ENCODE measurements at places on chromosomes 7 and 10.
A peak's percentile ranks its signal among the peaks of the same experiment; 100 is the strongest.

DNA sequence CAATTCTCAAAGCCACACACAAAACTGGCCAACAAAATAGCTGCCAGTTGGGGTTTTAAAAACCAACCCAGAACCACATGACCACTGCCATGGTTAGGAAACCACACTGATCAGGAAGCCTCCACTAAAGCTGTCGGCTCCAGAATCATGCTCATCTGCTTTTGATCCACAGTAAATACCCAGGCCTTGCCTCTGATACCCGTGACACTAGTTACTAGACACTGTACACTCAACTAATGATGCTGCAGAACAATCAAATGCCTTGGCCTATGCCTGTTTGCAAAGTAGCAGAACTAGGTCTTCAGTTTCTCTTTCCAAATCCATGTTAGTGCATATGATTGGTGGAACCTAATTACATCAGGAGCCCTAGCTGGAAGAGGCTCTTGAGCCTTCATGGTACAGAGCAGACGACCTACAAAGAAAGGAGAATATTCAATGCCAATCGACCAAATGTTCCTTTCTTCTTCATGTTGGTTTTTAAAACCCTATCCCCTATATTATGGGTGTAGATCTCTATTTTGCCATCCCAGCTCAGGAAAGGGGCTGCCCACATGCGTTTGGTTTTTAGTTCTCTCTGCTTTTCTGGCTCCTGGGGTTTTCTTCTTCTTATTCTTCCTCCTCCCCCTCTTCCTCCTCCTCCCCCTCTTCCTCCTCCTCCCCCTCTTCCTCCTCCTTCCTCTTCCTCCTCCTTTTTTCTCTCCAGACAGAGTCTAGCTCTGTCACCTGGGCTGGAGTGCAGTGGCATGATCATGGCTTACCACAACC lies 76.6 kb downstream of the CNNM2 start:
- no peak for DNase-seq

DNA sequence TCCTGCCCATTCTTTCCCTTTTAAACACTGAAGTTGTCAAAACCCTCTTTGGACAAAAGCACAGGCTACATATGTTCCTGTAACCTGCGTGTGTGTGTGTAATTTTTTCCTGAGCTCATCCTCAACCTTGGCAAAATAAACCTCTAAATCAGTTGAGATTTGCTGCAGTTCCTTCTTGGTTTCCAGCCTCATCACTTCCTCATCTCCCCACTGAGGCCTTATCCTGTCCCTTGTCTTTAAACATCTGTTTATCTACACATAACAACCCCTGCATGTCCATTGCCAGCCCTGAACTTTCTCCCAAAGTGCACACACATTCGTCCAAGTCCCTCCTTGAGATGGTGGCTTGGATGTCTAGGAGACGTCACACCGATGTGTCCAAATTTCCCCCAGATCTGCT lies 35.5 kb downstream of the LYZL2 start:
- no peak for DNase-seq

DNA sequence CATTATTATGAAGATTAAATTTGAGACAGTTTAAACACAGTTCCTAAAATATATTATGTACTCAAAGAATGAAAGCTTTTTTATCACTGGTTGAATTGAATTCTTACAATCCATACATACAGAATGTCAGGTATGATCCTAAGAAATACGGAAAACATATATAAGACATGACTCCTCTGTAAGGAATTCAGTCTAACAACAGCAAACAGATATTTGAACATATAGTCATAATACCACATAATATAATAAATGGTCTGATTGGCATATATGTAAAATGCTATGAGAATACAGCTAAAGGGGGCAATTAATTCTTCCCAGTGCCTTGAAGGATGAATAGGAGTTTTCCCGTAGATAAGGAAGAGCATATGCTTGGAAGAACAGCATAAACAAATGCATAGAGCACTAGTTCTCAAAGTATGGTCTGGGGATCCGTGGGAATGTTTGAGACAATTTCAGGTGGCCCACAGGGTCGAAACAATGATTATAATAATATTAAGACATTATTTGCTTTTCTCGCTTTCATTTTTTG lies 10.6 kb upstream of the ARID5B start:
- no peak for DNase-seq

- DNase-seq, result no peak
Observed at GRCh38 chr7:78863281-78863680, 590.2 kb downstream of the MAGI2 start.

GRCh38 chr7:140646931-140647647 lies 6.5 kb upstream of the DENND2A start:
- peak; percentile 81 for DNase-seq

DNA sequence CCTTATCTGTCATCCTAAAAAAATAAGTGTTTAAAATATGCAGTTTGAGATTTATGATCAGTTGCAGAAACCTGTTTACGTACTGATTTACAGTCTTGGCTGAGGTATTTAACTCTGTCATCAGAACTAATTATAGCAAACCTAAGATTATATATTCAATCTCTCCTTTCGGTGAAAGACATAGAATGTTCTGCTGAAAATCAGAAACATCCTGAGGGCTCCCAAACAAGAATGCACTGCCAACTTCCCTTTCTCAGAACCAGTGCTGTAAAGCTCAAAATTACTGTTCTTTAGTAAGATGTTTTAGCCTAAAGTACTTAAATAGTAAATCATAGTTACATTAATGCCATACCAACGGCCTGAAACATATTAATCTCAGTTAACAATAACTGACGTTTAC lies 34.3 kb downstream of the FAM204A start:
- DNase-seq, result no peak

- peak; percentile 27 for DNase-seq
Observed at GRCh38 chr7:1028775-1029636, 15.3 kb upstream of the GPR146 start.

GRCh38 chr10:31730776-31731175 lies 197.9 kb downstream of the ARHGAP12 start:
- DNase-seq, result no peak

GRCh38 chr7:27156916-27157701 lies 634 bp upstream of the HOXA7 start:
- no peak for DNase-seq

- DNase-seq, result no peak
Observed at GRCh38 chr7:141714571-141714970, 6.4 kb downstream of the WEE2 start.

GRCh38 chr7:112497481-112497880 lies 16.7 kb downstream of the LSMEM1 start:
- no peak for DNase-seq

- peak; percentile 10 for DNase-seq
Observed at GRCh38 chr10:34854147-34854601, 39.1 kb upstream of the PARD3 start.

GRCh38 chr7:33212144-33212543 lies 82.8 kb downstream of the BBS9 start:
- no peak for DNase-seq

- no peak for DNase-seq
Observed at GRCh38 chr7:101278461-101279292, 33.8 kb upstream of the FIS1 start.

GRCh38 chr10:49115015-49115795 lies at the start of gene VSTM4:
VSTM4 (minus strand) TSS chr10:49115522; CDS start chr10:49115485, 37 bp downstream.
- no peak for DNase-seq

DNA sequence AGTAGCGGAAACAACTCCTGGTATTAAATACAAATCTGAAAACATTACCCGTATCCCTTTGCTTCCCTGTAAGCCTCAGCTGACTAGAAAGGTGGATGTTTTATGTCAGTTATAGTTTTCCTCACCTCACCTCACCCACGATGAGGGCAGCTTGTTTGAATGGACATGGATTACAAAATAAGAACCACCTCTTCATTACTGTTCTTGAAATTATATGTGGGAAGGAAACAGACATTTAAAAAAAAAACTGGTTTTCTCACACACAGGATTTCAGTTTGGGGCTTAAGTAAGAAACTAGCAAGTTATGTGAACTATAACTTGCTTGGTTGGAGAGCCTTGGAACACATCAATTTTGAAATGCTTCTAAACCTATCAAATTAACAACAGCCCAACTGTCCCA lies 232.9 kb upstream of the CCDC6 start:
- DNase-seq, result no peak

- no peak for DNase-seq
Observed at GRCh38 chr10:122281751-122282150, 10.7 kb downstream of the BTBD16 start.

DNA sequence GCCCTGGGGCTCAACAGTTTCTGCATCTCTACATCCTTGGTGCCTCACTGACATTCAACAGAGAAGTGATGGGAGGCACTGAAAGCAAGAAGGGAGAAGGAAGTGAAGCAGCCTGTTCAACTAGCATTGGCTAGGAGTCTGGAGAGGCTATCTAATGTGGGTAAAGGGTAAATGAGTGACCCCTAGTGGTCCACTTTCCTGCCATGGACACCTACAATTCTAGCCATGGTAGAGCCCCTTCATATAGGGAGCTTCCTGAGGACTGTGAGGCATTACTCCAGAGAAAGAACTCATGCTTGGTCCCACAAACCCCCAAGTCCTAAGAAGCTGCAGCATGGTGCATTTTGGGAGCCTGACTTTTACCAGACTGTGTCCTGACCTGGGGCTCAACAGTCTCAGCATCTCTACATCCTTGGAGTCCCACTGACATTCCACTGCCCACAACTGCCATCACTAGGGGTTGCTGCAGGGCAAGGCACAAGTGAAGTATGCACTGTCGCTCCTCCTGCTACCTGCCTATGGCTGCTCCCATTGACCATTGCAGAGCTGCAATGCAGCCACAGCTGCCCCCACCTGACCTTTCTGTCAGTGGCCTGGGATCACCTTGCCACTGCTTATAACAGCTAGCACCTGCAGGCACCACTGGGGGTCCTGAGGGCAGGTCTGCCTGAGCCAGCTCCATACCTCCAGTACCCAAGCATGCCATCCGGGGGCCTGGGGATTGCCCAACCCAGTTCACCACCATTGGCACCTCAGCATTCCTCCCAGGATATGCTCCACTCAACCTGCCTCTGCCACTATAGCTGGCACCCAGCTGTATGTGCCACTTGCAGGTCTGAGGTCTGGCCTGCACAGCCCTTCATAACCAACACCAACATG lies 44.1 kb upstream of the CDK6 start:
- peak; percentile 43 for DNase-seq

- peak; percentile 2 for DNase-seq
Observed at GRCh38 chr10:98456686-98457482, 10.1 kb upstream of the HPS1 start.

- no peak for DNase-seq
Observed at GRCh38 chr7:13159467-13160184, 472.2 kb downstream of the ARL4A start.
